ENCODE measurements at places on chromosomes 6 and 20.

GRCh38 chr20:55693641-55694040 lies 311.7 kb downstream of the CBLN4 start:
- H3K4me1 ChIP-seq: no peaks in the 10 kb centered on the region
- no peak overlapping the region for H3K4me3 ChIP-seq
- H3K27ac ChIP-seq: no peak overlapping the region
- H3K27me3 ChIP-seq: no peaks in the 10 kb centered on the region
- H3K36me3 ChIP-seq: no peaks in the 10 kb centered on the region
- DNase-seq: no peak

DNA sequence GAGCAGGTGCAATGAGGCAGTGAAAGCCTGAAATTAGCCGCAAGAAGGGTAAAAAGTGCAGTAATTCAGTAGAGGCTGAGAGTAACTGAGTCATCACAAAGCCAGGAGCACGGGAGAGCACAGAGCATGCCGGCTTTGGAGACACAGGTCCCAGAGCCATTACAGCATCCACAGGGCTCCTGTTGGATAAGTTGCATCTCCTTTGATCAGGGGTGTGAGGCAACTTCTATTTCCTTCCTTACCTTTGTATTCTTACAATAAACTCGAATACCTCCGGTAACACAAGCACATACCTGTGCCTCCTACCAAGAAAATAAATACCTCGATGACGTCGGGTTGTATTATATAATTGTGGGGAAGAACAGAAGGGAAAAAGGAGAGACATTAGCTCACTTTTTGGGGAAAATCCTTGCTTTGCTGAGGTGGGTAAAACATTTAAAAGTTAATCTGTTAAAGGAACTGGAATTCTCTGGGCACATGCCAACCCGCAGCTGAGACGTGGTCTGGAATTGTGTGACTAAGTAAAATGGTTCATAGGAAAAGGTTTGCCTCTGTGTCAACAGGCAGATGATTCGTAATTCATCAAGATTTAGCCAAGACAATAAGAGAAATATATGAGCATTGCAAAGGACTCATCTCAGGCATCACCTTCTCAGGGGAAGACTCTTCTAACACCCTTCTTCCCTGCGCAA lies 360.7 kb upstream of the ZFP64 start:
- no peak for DNase-seq
- H3K4me3 ChIP-seq: no peak overlapping the region
- H3K27me3 ChIP-seq: no peaks in the 10 kb centered on the region

GRCh38 chr20:34445177-34446065 lies 70.8 kb upstream of the DYNLRB1 start:
- H3K4me3 ChIP-seq: no peak overlapping the region
- peaks cover 98% of the 10 kb centered on the region for H3K36me3 ChIP-seq
- H3K27ac ChIP-seq: no peak overlapping the region
- no peaks in the 10 kb centered on the region for H3K27me3 ChIP-seq
- peaks cover 33% of the 10 kb centered on the region for H3K4me1 ChIP-seq

- H3K27ac ChIP-seq: no peak overlapping the region
- no peak overlapping the region for H3K4me3 ChIP-seq
- DNase-seq: no peak
- H3K36me3 ChIP-seq: peaks cover 17% of the 10 kb centered on the region
- peaks cover 17% of the 10 kb centered on the region for H3K4me1 ChIP-seq
- H3K27me3 ChIP-seq: no peaks in the 10 kb centered on the region
Observed at GRCh38 chr20:45090481-45090880, 10.4 kb downstream of the KCNS1 start.

DNA sequence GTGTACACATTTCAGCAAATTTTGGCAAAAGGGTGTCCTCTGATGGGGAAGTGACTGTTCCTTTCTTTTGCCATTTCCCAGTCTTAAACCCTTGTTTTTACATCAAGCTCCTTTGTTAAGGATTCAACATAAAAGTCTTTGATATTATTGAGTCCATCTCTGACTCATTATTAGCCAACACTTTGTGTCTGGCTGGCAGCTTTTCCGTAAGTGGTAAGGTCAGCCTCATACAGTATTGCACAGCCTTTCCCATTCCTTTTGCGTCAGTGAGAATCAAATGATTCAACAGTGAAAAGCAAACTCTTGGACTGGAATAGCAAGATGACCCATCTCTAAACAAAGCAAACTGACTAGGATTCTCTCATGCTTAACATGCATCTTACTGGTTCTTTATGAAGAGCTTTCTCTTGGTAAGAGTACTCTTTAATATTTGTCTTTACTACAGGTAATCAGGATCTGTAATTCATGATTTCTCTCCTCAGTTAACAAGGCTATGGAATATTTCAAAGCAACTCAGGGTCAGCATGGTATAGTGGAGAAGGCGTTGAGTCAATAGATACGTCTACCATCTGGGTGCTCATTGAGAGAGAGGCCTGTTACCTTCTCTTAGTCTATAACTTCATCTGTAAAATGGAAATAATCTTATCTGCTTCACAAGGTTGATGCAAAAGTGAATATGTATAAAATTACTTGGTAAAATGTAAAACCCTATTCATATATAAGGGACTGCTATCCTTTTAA lies 183.6 kb downstream of the PRL start:
- no peaks in the 10 kb centered on the region for H3K36me3 ChIP-seq
- H3K4me1 ChIP-seq: no peaks in the 10 kb centered on the region
- no peak overlapping the region for H3K4me3 ChIP-seq
- DNase-seq: no peak
- H3K27me3 ChIP-seq: no peaks in the 10 kb centered on the region

DNA sequence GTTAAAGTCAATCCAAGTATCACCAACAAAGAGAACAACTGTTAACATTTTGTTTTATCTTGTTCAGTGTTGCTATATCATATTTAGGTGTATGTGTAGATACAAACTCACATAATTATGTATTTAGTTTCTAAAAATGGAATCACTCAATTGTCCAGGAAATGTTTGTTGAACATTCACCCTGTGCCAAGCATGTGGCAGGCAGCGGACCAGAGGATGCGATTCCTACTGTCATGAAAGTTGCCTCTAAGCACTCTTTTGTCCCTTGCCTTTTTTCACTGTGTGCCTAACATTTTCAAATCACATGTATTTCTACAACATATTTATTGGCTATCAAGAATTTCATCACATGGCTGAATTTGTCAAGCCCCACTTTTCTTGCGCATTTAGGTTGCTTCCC lies 16.9 kb upstream of the TGM2 start:
- H3K27me3 ChIP-seq: peaks cover 38% of the 10 kb centered on the region
- no peaks in the 10 kb centered on the region for H3K4me1 ChIP-seq
- no peak overlapping the region for H3K4me3 ChIP-seq
- DNase-seq: no peak
- H3K36me3 ChIP-seq: no peaks in the 10 kb centered on the region

DNA sequence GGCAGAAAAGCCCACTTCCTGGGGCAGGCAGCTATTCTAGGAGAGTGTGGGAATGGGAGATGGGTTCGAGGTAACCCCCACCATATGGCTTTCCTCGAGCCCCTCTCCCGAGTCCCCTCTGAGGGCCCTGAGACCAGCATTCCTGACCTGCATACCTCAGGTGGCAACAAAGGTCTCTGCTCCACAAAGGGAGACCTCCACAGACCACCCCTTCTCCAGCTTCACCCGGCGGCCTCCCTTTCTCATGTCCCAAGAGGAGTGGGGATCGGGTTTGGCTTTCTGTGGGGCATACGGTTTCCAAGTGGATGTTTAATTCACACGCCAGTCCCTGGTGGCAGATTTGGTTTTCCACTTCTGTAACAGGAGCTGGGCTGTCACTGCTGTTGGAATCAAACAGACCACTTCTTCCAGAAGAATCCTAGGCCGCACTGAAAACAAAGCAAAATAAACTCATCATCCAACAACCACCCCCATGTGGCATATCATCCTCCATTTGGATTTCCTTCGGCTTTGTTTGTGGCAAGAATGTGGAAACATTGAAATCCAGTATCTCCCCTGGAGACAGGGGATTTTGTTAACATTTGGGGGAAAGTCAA lies 83.2 kb downstream of the DLL1 start:
- H3K36me3 ChIP-seq: peaks cover 5% of the 10 kb centered on the region
- no peaks in the 10 kb centered on the region for H3K4me1 ChIP-seq
- DNase-seq: no peak
- no peak overlapping the region for H3K27ac ChIP-seq

- H3K4me3 ChIP-seq: no peak overlapping the region
- H3K27me3 ChIP-seq: peaks cover 6% of the 10 kb centered on the region
- H3K4me1 ChIP-seq: peaks cover 6% of the 10 kb centered on the region
- no peaks in the 10 kb centered on the region for H3K36me3 ChIP-seq
Observed at GRCh38 chr6:42101186-42101657, 41.2 kb downstream of the C6orf132 start.

GRCh38 chr20:56244259-56244658 lies 4.3 kb upstream of the MC3R start:
- no peak for DNase-seq
- no peaks in the 10 kb centered on the region for H3K36me3 ChIP-seq
- no peaks in the 10 kb centered on the region for H3K4me1 ChIP-seq
- no peak overlapping the region for H3K4me3 ChIP-seq
